Colonic mucosa (tissue), 4 donors: ENCODE measurements at places on chromosomes 7 and 10. TPM values are rescaled to one million over a fixed set of nuclear protein-coding genes. Genes with fewer than 3 reads are reported as not detected.

PDCD11 gene
- 33.6 TPM for total RNA-seq

ADAMTS14 gene
- 1.5 TPM for total RNA-seq

- peak overlapping the region; percentile 100 for H3K4me3 ChIP-seq
- H3K4me1 ChIP-seq: peaks cover 16% of the 10 kb centered on the region
- peak overlapping the region; percentile 100 for H3K27ac ChIP-seq
- peaks cover 11% of the 10 kb centered on the region for H3K36me3 ChIP-seq
- no peaks in the 10 kb centered on the region for H3K27me3 ChIP-seq
- peak; percentile 81 for DNase-seq
Observed at GRCh38 chr7:100584683-100585510, 1.0 kb downstream of the LRCH4 start.

- no peaks in the 10 kb centered on the region for H3K36me3 ChIP-seq
- DNase-seq: no peak
- H3K27me3 ChIP-seq: no peaks in the 10 kb centered on the region
- no peak overlapping the region for H3K4me3 ChIP-seq
- H3K4me1 ChIP-seq: no peaks in the 10 kb centered on the region
Observed at GRCh38 chr10:69786791-69787190, 14.9 kb upstream of the COL13A1 start.

DNA sequence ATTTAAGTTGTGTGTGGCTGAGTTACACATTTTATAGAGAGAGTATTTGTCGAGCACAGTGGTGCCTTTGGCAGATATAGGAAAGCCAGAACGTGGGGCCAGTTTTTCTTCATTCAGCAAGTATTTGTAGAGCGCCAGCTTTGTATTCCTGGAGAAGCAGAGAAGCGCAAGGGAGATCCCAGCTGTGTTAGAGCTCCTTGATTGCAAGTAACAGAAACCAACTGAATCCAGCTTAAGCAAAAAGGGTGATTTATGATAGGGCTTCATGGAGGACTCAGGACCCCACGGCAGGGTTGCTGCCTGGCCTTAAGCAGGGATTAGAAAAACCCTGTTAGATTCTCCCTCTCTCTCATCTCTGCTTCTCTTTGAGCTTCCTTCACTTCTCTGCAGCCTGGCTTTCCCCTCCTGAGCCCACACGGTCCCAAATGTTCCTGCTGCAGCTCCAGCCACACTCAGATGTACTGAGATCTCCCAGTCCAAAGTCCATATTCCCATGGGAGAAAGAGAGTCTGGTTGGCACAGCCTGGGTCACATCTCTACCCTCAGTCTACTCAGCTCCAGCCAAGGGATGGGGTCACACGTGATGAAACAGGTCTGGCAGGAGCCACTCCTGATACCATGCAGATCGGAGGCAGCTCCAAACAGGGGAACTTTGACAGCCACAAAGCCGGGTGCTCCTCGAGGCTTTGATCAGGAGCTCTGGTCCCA, 16.7 kb downstream of the UBTD1 start:
- no peak for DNase-seq
- no peaks in the 10 kb centered on the region for H3K27me3 ChIP-seq
- H3K27ac ChIP-seq: no peak overlapping the region
- no peaks in the 10 kb centered on the region for H3K4me1 ChIP-seq
- H3K36me3 ChIP-seq: no peaks in the 10 kb centered on the region
- no peak overlapping the region for H3K4me3 ChIP-seq

DNA sequence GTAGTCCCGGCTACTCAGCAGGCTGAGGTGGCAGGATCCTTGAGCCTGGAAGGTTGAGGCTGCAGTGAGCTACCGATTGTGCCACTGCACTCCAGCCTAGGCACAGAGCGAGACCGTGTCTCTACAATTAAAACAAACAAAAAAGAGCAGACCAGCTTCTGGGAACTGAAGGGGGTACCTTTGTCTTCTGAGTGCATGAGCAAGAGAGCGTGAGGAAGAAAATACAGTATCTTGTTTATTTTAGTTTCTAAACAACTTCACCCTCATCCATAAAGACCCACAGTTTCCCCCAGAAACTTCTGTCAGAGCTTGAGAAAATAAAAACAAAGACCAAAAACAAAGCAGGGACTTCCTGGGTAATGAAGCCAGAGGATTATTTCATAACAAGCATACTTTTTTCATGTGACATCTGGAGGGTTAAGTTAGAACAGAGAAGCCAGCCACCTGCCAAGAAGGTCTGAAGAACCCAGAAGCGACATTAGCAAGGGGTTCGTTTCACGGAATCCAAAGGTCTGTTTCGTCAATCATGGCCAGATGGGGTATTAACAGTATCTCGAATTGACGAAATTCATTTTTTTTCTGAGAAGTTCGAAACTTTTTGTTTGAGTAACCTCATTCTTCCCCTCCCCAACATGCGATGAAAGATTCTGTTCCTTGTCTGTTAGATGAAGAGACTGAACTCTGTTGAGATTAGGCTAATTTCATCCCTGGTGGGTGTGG, 10.2 kb upstream of the IL2RA start:
- no peaks in the 10 kb centered on the region for H3K27me3 ChIP-seq
- H3K4me1 ChIP-seq: no peaks in the 10 kb centered on the region
- no peak for DNase-seq

DNA sequence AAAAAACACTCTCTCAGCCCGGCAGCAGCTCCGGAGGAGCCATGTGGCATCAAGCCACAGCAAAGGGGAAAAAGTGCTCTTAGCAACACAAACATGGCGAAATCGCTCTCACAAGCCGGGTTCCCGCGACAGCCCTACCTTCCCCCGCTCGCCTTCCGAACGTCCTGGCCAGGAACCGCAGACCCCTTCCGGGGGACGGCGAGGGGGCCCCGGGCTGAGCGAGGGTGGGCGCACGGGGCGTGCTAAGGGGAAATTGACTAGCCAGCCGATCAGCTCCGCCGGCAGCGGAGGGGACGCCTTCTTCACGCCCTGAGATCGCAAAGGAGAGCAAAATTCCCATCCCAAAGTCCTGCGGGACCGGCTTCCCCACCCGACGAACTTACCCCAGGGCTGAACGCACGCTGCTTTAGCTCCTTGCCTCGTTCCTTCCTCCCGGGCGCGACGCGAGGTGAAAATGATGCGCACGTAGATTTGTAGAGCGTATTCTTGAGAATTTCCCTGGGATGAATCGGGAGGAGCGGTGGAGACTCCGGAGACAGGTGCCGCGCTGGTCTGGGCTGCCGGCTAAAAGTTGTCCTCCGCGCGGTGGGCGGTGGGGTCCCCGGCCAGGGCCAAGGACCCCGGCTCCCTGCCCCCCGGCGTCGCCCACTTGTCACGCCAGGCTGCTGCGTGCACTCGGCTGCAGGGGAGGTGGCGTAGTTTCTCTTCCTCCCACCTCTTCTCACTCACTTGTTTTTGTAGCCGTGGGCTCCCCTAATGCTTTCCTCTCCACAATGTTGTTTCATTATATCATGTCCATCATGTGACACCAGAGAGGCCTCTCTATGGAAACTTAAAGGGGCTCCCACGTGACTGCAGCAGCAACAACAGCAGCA, 220.1 kb upstream of the MKLN1 start:
- peaks cover 7% of the 10 kb centered on the region for H3K4me1 ChIP-seq
- no peaks in the 10 kb centered on the region for H3K36me3 ChIP-seq
- DNase-seq: peak; percentile 80
- peak overlapping the region; percentile 96 for H3K27ac ChIP-seq
- no peaks in the 10 kb centered on the region for H3K27me3 ChIP-seq

- H3K27ac ChIP-seq: no peak overlapping the region
- no peaks in the 10 kb centered on the region for H3K4me1 ChIP-seq
Observed at GRCh38 chr10:126650161-126650560, 20.3 kb downstream of the C10orf90 start.

- no peaks in the 10 kb centered on the region for H3K27me3 ChIP-seq
- DNase-seq: peak; percentile 78
- H3K4me1 ChIP-seq: peaks cover 11% of the 10 kb centered on the region
- H3K4me3 ChIP-seq: no peak overlapping the region
- H3K36me3 ChIP-seq: no peaks in the 10 kb centered on the region
- H3K27ac ChIP-seq: peak overlapping the region; percentile 80
Observed at GRCh38 chr7:1567049-1567771, 2.6 kb downstream of the PSMG3 start.

- H3K27ac ChIP-seq: no peak overlapping the region
- H3K27me3 ChIP-seq: no peaks in the 10 kb centered on the region
- H3K4me3 ChIP-seq: no peak overlapping the region
- no peaks in the 10 kb centered on the region for H3K36me3 ChIP-seq
Observed at GRCh38 chr7:49866910-49867309, 93.5 kb downstream of the VWC2 start.
